Stimulated activated CD8-positive, alpha-beta memory T cell treated with anti-CD3 and anti-CD28 coated beads, Interleukin-4, amount 100 ng/mL, for 48 hours (primary cell): ENCODE measurements at places on chromosomes 4 and X.

DNA sequence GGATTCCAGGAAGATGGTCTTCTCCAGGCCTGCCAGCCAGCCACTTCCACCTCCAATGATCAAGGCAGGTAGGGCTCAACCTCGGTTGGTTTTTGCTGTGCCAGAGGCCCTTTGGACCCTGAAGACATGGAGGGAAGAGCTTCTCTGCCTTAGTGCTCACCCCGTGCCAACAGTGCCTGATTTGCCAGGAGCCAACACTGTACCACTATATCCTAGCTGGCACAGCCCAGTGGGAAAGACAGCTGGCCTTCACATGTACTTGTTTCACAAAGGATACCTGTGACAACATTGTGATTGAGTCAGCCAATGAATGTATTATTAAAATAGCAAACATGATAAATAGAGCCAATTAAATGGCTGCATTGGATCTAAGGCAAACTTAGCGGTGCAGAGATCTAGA lies 51.9 kb upstream of the PRPS1 start:
- DNase-seq, result no peak

DNA sequence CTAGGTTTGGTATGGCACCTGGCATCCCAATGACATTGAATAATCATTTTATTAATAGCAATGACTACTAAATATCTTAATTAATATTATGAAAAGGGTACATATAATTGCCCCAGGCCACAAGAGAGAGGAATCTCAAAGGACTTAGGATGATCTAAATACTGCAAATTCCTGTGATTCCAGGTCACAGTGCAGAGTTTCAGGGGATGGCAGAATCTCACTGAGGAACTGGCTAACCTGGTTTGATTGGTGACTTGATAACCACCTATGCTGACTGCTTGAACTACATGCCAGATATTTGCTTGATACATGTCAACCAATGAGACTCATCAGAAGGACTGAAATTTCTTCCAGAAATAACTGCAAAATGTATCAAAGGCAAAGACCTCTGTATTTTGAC lies 37.2 kb downstream of the BTC start:
- no peak for DNase-seq

GRCh38 chr4:113673450-113673849 lies 88.1 kb downstream of the CAMK2D start:
- peak; percentile 50 for DNase-seq

GRCh38 chr4:186029571-186030398 lies 39.2 kb upstream of the TLR3 start:
- DNase-seq, result no peak

- DNase-seq, result no peak
Measured at GRCh38 chr4:120919358-120919757, 3.2 kb downstream of the PRDM5 start.

GRCh38 chrX:51894697-51895336 lies 1.4 kb downstream of the MAGED1 start:
- no peak for DNase-seq

DNA sequence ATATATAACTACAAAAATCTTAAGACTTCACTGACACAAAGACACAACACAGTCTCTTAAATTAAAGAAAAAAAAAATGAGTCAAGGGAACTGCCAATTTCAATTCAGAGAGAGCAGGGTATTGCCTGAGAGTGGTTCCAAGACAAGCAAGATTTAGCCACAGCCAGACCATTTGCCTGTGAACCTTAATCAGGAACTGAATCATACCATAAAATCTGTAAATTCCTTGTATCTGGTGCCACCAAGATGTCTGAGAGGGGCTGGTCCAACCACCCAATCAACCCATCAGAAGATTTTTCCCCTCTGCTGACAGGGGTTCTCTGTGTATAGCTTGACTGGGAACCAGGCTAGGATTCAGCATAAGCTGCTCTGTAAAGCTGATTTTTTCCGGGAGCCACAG lies 159.2 kb downstream of the CPEB2 start:
- no peak for DNase-seq

- no peak for DNase-seq
Measured at GRCh38 chrX:119541188-119541587, 24.0 kb downstream of the STEEP1 start.

DNA sequence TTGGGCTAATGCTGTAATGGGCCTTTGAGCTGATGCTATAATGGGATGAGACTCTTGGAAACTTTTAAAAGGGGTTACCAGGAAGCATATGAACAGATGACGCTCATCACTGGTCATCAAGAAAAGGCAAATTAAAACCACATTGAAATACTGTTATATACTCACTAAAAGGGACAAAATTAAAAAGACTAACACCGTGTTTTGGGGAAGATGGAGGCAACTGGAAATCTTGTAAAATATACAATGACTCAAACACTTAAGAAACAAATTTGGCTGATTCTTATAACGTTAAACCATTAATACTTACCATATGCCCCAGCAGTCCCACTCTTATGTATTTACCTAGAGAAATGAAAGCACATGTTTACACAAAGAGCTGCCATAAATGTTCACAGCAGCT lies 207.2 kb upstream of the GPRIN3 start:
- DNase-seq, result no peak

- no peak for DNase-seq
Measured at GRCh38 chrX:10125248-10125615, 31.5 kb upstream of the CLCN4 start.

GRCh38 chrX:38805432-38806389 lies 4.5 kb downstream of the MID1IP1 start:
- DNase-seq, result peak; percentile 66
